ENCODE measurements at places on chromosomes 6 and 20.

DNA sequence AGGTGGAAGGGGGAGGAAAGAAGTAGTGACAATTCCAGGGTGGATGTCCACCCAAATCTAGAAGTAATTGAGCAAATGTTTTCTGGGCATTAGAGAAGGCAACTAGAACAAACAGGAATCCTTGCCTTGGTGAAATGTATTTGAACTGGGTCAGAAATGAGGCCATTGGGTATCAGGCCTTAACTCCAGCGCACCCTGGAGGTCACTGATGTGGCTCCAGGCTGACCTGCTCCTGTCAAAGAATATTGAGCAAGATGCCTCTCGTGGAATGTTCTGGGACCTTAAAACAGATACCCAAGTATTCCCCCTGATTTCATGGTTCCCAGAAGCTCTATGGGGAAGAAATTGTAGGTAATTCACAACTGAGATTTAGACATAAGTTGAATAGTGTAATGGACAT is 6.9 kb downstream of the HLA-DPB1 start:
- no peak for DNase-seq

DNA sequence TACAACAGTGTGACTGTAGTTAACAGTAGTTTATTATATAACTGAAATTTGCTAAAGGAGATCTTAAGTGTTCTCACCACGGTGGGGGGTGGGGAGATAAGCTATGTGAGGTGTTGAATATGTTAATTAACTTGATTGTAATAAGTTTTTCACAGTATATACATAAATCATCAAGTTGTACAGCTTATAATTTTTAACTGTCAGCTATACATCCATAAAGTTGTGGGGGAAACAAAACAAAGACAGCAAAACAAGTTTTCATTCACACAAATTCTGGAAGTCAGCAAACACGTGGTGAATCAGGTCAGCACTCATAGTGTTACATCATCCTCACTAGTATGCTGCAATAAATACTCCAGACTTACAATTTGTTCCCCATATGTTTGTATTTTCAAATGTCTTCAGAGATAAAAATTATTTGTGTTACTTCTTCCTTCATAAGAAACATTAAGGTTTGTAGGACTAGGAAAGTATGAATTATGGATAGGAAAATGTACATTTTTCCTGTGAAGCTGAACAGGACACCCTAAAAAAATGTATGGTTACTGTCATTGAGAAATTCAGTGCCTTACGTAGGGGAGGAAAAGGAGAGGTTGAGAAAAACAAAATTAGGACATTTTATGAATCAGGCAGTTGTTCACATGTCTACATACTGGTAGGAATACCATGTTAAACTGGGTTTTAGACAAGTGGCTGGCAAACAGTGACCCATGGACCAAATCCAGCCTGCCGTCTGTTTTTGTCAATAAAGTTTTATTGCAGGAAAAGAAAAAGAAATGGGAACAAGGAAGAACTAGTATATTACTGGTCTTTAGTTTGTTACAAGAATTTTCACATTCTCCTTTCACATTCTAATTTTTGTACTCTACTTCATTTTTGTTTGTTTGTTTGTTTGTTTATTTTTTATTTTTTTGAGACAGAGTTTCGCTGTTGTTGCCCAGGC is 6.0 kb downstream of the SUMO4 start:
- DNase-seq: no peak

- DNase-seq: no peak
Measured at GRCh38 chr6:71523548-71523947, 234.9 kb downstream of the OGFRL1 start.

- no peak for DNase-seq
Measured at GRCh38 chr6:35492258-35492973, 4.5 kb downstream of the TEAD3 start.

DNA sequence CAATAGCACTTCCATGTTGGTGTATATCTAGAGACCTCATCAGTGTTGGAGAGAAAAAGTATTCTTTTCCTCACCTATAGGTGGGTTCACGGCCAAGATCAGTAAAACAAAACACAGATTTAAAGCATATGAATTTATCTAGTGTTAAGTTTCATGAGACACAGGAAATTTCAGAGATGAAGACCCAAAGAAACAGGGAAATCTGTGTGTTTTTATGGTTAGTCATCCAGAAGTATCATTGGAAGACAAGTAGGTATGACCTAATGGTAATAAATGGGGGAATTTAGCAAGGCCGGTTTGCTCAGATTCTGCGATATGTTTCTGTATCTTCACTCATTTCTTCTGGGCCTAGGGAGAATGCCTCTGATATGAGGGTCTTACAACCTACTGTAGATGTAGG is 419.6 kb upstream of the MARCKS start:
- no peak for DNase-seq

DNA sequence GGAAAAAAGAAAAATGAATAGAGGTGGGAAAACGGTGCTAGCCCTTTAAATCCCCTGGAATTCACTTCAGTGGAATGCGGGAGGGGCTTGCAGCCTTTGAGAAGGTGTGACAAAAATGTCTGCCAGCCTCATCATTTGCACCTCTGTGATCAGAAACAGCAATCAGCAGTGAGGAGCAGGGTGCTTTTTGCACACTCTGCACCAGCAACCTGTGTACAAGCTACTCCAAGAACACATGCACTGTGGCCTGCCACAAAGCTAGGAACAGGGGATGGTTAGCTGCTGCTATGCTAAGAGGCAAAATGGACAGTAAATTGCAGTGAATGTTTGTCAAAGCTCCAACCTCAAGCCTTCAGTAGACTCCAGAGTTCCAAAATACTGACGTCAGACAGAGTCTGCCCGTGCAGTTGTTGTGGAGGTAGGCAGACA is 29.7 kb downstream of the GINS1 start:
- DNase-seq: no peak

GRCh38 chr6:32937230-32937633 is 3.6 kb downstream of the HLA-DMB start:
- no peak for DNase-seq

GRCh38 chr6:114735025-114735735 is 392.4 kb upstream of the HS3ST5 start:
- no peak for DNase-seq

- no peak for DNase-seq
Measured at GRCh38 chr20:49697071-49697470, 16.6 kb downstream of the B4GALT5 start.

DNA sequence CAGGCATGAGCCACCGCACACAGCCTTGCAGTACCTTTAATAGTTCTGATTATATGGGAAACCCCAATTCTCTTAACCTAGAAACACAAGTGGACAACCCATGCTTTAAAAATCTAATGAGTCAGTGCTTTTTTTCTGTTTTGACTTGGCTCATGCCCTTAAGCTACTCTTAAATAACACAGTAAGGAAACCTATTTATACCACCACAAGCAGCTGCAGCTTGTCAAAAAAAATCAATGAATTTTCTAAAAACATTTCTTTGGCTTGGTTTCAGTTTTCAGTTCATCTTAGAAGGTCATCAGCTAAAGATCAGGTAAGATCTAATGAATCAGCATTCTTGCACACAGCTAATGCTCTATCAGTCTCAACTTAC is 124.1 kb upstream of the DST start:
- no peak for DNase-seq

- no peak for DNase-seq
Measured at GRCh38 chr6:52491203-52492069, 71.3 kb downstream of the EFHC1 start.

- no peak for DNase-seq
Measured at GRCh38 chr6:53794720-53795339, at the start of gene LRRC1. TSS of gene LRRC1 (plus strand) at chr6:53795005. CDS start at chr6:53795257, 252 bp downstream.

- no peak for DNase-seq
Measured at GRCh38 chr6:21033575-21034026, 499.3 kb downstream of the CDKAL1 start.

DNA sequence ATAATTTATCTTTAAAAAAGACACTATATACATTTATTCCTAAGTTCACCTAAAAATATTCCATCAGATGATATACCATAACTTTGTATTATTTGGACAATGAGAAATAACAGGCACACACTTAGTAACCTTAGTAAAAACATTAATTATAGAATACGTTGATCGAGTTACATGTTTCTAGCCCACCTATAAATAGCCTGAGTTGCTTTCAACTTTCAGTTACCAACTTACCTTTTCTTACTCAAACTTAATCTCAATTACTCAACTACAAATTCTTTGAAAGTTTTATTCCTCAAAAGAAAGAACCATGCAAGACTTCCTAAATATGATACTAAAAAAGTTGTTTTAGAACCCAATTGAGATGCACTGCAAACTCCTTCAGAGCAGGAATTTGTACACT is 12.2 kb downstream of the ARHGAP18 start:
- DNase-seq: no peak

DNA sequence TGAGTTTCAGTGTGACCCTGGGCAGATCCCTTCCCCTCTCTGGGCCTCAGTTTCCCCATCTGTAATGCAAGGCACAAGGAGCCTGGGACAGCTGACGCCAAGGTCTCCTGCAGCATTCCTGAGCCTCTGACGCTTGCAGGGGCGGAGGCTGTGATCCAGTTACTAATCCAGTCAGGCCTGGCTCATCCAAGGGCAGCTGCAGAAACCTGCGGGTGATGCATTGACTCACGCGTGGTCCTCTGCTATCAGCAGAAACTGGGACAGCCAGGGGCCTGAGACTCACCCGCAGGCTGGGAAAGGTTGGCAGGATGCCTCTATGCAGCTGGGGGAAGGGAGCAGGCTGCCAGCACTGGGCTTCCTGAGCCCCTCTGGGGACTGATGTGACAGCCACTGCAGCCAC is 65.0 kb upstream of the SIRPA start:
- no peak for DNase-seq

DNA sequence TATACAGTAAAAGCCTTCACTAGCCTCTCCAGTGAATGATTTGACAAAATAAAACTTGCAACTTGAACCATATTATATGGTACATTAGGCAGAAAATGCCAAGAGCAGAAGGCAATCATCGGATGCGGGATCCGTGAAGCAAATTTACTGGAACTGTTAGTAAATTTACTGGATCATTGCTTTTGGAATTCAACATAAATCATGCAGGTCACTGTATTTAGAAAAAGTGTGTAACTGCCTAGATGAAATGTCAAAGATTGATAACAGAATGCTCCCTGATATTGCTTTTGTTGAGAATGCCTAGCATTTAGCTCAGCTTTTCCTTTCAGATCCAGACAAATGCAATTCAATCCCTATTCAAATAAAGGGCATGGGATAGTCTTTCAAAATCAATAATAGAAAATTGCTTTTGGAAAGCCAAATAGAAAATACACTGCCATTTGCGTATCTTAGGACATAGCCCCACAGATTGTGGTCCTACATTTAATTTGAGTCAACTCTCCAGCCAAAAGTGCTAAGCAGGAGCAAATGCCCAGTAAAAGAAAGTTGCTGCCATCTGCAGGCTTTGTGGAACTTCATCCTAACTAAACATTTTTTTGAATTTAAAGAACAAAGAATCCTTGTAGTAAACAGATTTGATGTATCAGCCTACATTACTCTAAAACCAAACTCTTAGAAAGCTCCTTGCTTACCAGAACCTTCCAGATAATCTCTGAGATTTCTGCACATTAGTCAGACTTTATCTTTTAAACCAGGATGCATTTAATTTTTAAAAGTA is 109.5 kb upstream of the HSF2 start:
- DNase-seq: no peak

- no peak for DNase-seq
Measured at GRCh38 chr20:11137688-11138087, 463.9 kb upstream of the JAG1 start.

GRCh38 chr20:62368976-62369814 is 2.1 kb upstream of the LAMA5 start:
- DNase-seq: no peak

- peak; percentile 43 for DNase-seq
Measured at GRCh38 chr6:5053864-5054244, 31.3 kb upstream of the PPP1R3G start.

DNA sequence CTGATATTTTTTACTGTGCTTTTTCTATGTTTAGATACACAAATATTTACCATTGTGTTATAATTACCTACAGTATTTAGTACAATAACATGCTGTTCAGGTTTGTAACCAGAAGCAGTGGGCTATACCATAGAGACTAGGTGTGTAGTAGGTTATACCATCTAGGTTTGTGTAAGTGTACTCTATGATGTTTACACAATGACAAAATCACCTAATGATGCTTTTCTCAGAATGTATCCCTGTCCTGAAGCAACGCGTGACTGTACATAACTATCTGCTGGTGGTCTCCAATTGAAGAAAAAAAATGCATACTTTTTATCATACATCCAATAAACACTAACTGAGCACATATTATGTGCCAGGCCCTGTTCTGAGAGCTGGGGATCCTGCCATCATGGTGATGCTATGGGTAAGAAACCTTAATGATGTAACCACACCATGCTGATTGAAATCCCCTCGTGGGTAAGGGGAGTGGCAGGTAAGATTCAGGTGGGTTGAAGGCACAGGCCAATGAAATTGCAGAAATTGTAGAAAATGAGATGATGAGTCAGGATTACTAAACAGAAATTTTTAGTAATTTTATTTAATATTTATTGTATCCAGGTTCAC is 76.8 kb downstream of the FYN start:
- no peak for DNase-seq

DNA sequence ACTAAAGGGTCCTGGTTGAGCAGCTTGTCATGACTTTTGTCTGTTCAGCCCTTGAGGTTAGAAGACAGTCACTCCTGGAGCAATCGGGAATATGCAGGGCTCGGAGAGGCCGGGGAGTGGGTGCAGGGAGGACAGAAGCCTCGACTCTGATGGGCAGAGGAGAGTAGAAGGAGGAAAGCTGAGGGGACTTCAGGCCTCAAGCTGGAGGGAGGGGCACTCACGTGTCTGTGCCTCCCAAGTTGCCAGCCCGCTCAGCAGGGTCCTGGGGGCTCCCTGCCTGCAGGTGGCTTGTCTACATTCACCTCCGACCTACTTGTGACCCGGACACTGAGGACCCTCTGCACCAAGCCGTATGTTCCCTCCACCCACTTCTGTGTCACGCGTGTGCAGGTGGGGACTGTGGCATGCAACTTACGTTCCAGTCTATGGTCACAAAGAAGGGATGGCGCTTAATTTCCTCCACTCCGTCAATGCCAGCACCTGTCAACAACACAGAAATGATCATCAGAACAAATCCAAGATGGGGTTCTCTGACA is 86.8 kb upstream of the MPC1 start:
- no peak for DNase-seq

- no peak for DNase-seq
Measured at GRCh38 chr6:18465410-18466154, 78.4 kb downstream of the RNF144B start.

DNA sequence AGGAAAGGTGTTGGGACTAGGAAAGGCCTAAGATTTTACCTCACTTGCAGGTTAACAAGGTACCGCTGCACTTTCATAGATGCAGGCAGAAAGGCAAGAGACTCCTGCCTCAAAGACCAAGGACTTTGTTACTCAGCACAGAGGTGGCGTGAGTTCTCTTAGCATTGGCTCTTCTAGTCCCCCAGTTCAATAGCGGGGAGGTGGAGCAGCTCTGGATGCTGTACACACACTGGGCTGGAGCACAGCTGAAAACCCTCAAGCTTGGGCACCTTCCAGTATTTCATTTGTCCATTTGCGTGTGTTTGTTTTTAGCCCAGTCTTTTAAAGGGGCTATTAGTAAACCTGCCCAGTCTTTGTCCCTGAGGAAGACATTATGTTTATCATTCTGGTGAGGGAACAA is 345.2 kb downstream of the FARS2 start:
- DNase-seq: no peak

- no peak for DNase-seq
Measured at GRCh38 chr20:845941-846893, 12.7 kb downstream of the FAM110A start.
